Endothelial cell of umbilical vein (primary cell): ENCODE measurements at places on chromosomes 3 and 15. TPM values are rescaled to one million over a fixed set of nuclear protein-coding genes. Genes with fewer than 3 reads are reported as not detected.

NUP210 gene
- total RNA-seq = 0.84 and 1.4 TPM in 2 replicates

HYAL3 gene
- total RNA-seq = 3.8 and 4.8 TPM in 2 replicates

MEIS2 gene
- total RNA-seq = 22.5 and 27.1 TPM in 2 replicates

CHDH gene
- 0.04 and 0.46 TPM in 2 replicates for total RNA-seq

KY gene
- total RNA-seq = not detected in 2 replicates

ZIC1 gene
- total RNA-seq = not detected in 2 replicates

FMN1 gene
- total RNA-seq = 0.29 and 0.39 TPM in 2 replicates

AMT gene
- 3.3 and 4.4 TPM in 2 replicates for total RNA-seq

WHAMM gene
- 7.7 and 9.4 TPM in 2 replicates for total RNA-seq

ZNF385D gene
- total RNA-seq = not detected in 2 replicates

CLN6 gene
- 48.0 and 53.9 TPM in 2 replicates for total RNA-seq

RYR3 gene
- total RNA-seq = not detected in 2 replicates

RTP1 gene
- not detected in 2 replicates for total RNA-seq

NMB gene
- total RNA-seq = 9.6 and 9.8 TPM in 2 replicates

SCG3 gene
- total RNA-seq = not detected in 2 replicates

CLRN1 gene
- total RNA-seq = not detected in 2 replicates

ZDHHC3 gene
- total RNA-seq = 62.4 and 62.7 TPM in 2 replicates
